Activated naive CD4-positive, alpha-beta T cell treated with anti-CD3 and anti-CD28 coated beads, Interleukin-2, amount 10 ng/mL, durations not matched to agents 7 days and 5 days (primary cell): ENCODE measurements at places on chromosomes 3 and 15.
A peak's percentile ranks its signal among the peaks of the same experiment; 100 is the strongest.

DNA sequence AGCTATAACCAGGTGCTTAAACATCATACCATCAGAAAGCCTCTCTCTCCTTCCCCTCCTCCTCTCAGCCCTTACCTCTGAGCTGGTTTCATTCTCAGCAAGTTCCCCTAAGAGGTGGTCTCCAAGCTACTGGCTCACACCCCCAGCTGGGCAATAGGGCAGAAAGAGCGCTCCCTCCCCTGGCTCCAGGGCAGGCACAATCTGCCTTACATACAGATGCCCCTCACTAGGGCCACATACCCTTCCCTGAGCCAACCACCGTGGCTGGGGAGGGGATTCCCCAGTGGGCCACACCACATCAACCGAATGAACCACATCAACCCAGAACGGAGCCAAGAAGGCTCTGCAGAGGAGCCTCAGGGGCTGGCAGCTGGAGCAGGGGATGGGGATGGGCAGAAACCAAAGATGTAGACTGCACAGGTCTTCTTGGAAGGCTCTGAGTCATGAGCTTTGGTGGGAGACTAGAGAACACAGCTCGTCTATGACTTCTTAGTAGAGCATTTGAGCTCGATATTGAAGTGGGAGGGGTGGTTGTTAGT lies 4.6 kb upstream of the FBLN2 start:
- peak; percentile 71 for DNase-seq

DNA sequence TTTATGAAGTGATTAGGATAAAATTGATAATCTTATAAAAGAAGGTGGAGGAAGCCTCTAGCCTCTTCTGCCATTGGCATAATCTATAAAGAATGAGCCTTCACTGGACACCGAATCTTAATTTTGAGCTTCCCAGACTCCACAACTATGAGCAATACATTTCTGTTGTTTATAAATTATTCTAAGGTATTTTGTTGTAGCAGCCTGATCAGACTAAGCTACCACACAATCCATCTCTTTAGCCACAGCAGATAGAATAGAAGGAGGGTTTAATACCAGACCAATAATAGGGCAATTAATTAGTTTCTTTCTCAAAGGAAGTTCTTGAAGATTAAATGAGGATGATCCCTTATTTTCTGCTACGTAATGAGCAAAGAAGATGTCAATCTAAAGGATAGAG lies 33.3 kb downstream of the SUCNR1 start:
- DNase-seq: no peak

GRCh38 chr15:100284191-100284590 lies 57.6 kb downstream of the ADAMTS17 start:
- DNase-seq: no peak

DNA sequence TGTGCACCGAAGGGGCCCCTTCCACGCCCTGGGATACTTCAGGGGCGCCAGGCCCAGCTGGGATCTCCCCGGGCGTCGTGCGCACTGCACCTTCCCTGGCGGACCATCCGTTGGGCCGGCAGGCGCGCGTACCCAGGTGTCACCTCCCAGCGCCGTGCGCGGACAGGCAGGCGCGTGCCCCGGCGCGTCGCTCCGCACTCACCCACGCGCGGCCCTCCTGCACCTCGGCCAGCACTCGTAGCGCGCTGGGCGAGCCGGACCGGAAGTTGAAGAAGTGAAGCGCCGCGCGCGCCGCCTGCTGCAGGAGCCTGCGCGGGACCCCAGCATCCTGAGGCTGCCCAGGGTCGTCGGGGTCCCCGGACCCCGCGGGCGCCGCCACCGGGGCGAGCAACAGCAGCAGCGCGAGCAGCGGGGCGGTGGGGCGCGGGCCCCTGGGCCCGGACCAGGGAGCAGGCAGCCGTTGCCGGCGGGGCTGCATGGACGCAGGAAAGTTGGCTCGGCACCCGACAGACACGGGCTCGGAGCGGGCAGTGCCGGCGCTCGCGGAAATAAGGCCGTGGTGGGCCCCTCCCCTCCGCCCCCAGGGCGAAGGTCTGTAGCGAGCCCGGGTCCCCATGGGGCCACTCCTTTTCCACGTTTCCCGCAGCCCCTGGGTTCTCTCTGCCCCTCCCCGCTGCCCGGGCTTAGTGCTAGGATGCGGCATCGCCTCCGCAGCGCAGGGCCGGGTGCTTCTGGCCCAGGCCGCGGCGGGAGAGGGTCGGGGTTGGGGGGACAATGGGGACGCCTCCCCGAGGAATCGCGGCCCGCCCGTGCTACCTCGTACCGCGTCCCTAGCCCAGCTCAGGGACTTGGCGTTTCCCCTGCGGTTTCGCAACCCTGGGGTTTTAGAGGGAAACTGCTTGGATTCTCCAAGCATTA lies at the start of gene RARRES1:
Gene RARRES1, minus strand, starts transcription at position 520 of the 918 bp plus-strand sequence. Its CDS starts 42 bp downstream, at position 478.
- peak; percentile 56 for DNase-seq

DNA sequence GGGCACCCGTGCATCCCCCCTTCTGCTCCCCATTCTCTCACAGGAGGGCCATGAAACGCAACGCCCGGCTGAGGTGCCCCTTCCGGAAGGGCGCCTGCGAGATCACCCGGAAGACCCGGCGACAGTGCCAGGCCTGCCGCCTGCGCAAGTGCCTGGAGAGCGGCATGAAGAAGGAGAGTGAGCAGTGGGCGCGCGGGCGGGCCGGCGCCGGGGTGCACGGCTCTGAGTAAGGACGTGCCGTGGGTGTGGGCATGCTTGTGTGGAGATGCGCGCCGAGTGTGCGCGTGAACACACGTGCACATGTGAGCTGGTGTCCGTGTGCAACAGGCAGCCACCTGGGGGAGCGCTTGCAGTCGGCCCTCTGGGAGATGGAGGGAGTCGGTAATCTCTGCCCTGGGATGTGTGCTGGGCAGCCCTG lies 28.1 kb downstream of the NR1I2 start:
- DNase-seq: peak; percentile 65

DNA sequence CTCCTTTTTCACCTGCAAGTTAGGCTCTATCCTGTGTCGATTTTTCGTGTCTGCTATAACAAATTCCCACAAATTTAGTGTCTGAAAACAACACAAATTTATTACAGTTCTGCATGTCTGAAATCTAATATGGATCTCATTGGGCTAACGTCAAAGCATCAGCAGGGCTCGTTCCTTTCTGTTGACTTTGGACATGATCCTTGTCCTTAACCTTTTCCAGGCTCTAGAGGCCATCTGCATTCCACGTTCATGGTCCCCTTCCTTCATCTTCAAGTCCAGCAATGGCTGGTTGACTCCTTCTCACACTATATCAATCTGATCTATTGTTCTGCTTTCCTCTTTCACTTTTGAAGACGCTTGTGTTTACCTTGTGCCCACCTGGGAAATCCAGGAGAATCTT lies 165.7 kb upstream of the RARB start:
- no peak for DNase-seq

DNA sequence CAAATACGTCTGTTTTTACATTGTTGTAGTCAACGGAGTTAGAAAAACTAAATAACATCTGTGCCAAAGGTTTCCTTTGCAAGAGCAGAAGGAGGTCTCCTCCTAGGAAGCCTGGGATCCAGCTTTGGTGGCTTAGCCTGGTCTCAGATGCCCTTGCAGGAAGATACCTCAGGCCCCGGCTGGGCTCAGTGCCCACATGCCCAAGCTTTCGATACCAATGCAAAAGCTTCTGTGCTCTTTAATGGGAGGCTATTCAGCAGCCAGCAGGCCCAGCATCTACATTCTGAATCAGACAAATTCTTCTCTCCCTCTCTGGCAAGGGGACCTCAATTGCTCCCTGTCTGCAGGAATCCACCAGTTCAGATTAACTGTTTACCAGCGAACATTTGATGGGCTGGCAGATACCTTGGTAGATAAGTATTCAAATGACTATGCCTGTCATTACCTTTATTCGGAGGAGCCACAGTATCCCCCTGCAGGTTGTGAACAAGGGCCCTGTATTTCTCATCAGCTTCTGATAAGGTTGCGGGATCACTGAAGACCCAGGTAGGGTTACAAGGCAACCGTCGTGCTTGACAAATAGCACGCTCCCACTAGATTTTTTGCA lies 180.1 kb upstream of the KBTBD8 start:
- no peak for DNase-seq

- DNase-seq: no peak
These were observed 82.8 kb downstream of the SEMA5B start for GRCh38 chr3:122944671-122945161.

DNA sequence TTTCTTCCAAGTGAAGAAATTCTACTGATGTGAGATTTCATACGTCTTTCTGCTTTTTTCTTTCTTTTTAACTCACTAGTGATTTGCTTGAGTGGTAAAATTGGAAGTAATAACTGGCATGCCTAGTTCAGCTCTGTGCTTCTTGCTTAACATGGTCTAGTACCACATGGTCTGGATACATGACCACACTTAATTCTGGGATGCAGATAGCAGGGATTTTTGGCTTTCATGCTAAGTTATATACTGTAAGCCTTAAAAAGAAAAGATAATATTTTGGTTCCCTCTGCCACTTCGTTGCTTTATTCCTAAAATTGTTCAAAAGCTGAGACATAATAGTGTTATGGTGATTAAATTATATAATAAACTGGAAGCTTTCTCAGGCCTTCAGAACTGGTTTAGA lies 174.3 kb downstream of the OXSM start:
- DNase-seq: no peak

- no peak for DNase-seq
These were observed 23.0 kb downstream of the TBC1D2B start for GRCh38 chr15:78054518-78054917.

GRCh38 chr15:100951965-100952364 lies 32.8 kb downstream of the LRRK1 start:
- DNase-seq: no peak

- DNase-seq: peak; percentile 56
These were observed 693 bp downstream of the DISP2 start for GRCh38 chr15:40358471-40359353.

DNA sequence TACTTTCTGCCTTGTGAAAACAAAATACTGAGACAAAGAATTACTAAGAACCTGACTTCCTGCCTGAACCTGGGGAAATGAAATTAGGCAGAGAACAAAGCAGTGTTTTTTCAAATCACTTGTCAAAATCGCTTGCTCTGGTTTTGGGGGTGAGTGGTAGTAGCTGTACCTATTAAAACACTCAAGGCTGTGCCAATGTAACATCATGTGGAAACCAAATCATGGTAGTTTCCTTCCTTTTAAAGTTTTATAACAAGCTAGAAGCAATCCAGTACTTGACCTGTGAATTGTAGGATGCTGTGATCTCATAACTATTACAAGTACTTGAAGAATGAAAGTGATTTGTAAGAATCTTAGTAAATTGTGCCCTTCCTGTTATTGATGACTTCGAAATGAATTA lies 6.7 kb downstream of the CMTM8 start:
- DNase-seq: no peak

DNA sequence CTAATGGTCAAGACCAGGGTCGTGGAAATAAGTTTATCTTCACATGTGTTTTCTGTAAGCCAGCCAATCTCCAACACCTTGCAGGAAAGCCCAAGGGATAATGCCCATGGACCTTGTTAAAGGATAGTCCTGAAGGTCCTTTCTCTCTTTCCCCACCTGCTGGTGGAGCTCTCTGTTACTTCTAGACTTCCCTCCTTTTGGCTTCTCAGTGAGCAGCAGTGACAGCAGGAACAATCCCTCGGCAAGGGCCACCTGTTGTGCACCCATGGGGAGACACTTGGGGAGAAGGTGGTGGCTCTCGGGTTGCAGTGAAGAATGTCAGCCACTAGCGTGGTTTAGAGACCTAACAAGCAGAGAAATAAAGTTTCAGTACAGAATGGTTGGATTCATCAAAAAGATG lies 84.0 kb upstream of the OSBPL11 start:
- DNase-seq: no peak

- DNase-seq: no peak
These were observed 34.3 kb downstream of the CCDC66 start for GRCh38 chr3:56591262-56591661.

DNA sequence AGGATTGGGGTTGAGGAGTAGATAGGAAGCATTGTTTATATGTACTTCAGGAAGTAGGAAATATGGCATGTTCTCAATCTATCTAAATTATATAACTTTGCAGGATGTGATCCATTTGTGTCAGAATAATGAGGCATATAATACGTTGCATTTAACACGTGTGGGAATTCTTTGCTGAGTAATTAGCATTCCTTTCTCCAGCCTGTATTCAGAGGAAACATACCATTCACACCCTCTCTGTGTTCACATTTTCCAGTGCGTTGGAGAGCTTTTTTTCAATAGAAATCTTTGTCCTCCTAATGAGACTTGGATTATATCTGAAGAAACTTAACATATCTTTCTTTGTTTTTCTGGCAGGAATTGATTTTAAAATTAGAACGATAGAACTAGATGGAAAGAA lies 33.0 kb upstream of the APH1B start:
- no peak for DNase-seq

DNA sequence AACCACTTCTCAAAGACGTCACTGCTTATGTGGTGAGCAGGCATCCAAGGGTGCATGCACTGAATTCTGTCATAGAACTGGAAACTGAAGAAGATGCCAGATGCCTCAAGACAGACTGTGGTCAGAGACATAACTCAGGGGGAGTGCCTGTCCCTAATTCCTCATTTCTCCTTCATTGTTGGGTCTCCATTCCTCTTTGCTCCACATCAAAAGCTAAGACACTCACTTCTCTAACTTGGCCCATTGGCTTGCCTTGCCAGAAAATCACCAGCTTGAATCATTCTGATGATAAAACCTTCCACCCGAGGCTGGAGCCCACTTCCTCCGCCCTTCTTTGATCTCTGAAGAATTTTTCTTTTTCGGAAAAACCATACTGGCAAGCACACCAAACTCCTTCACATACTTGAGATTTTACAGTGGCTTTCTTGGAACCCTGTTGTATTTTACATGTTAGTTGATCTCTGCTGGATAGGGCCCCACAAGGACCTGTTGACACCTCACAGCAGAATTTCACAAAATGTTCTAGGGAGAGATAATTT lies 69.9 kb downstream of the COL8A1 start:
- no peak for DNase-seq

DNA sequence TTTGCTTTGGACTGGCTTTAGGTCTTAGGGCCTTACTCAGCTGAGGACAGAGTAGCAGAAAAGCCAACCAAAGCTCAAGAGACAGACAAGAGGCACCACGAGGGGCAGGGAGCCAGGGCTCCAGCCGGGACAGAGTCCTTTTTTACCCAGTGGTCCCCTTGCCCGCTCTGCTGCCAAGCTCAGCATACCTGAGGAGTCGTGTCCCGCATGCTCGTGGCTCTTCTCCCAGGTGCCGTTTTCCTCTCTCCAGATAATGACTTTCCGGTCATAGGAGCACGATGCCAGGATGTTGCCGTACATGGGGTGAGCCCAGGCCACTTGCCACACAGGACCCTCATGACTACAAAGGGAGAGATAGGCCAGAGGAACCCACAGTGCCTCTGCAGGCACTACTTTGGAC lies 8.5 kb downstream of the SEC13 start:
- DNase-seq: no peak

DNA sequence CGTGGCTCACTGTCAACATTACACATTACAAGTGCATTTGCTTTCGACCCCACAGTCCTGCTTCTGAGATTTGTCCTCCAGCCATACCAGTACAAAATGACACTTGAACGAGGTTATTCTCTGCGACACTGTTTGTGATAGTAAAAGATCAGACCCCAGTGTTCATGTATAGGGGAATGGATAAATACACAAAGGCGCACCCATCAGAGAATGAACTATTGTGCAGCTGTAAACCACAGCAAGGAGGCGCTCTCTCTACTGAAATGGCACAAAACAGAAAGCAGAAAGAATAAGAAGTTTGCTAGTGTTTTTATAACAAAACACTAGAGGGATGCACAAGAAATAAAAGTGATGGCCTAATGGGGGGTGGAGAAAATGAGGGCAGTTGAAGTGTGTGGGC lies 4.9 kb upstream of the CHSY1 start:
- peak; percentile 43 for DNase-seq

GRCh38 chr3:24533561-24534193 lies 39.0 kb upstream of the THRB start:
- DNase-seq: no peak
